Heart right ventricle (tissue), 16 donors: ENCODE measurements at places on chromosomes 5 and 9. TPM values are rescaled to one million over a fixed set of nuclear protein-coding genes. Genes with fewer than 3 reads are reported as not detected.

Gene MUSK
- total RNA-seq: 1.0 TPM

Gene IL4
- not detected for total RNA-seq

Gene PCDHGA6
- total RNA-seq: 10.6 TPM

Gene THBS4
- total RNA-seq: 43.1 TPM

Gene KLF9
- 61.4 TPM for total RNA-seq

Gene CFAP157
- not detected for total RNA-seq

Gene GLDC
- not detected for total RNA-seq

Gene TAF11L5
- total RNA-seq: not detected

Gene ABCA2
- total RNA-seq: 28.5 TPM

Gene FYB1
- 3.2 TPM for total RNA-seq

Gene TMCO6
- total RNA-seq: 5.2 TPM

Gene PLPP7
- 137 TPM for total RNA-seq

Gene ODF2
- 17.1 TPM for total RNA-seq

Gene PCDHGA12
- total RNA-seq: 6.8 TPM

Gene FAM200C
- total RNA-seq: 3.1 TPM

Gene SLC25A48
- not detected for total RNA-seq

Gene ZNF354B
- total RNA-seq: 6.3 TPM

Gene LRRC19
- total RNA-seq: not detected

Gene SLC9A3
- 1.4 TPM for total RNA-seq

Gene FAM120AOS
- total RNA-seq: 31.3 TPM

Gene SSNA1
- 73.5 TPM for total RNA-seq

Gene LCN9
- total RNA-seq: not detected

Gene TYRP1
- 56.7 TPM for total RNA-seq

Gene F2RL2
- 0.24 TPM for total RNA-seq

Gene SPINK13
- total RNA-seq: not detected

Gene FABP6
- 1.6 TPM for total RNA-seq

Gene TNFSF8
- total RNA-seq: 1.5 TPM

Gene PHF24
- total RNA-seq: 0.18 TPM

Gene CACNA1B
- 0.09 TPM for total RNA-seq

Gene CCNO
- 0.41 TPM for total RNA-seq
